ENCODE measurements at places on chromosomes 6 and 20. TPM values are rescaled to one million over a fixed set of nuclear protein-coding genes. Genes with fewer than 3 reads are reported as not detected.

GJA10 gene
- not detected for total RNA-seq

IL17F gene
- total RNA-seq: not detected

ERVFRD-1 gene
- total RNA-seq: not detected

SAMD5 gene
- total RNA-seq: not detected

ENPP1 gene
- 7.7 TPM for total RNA-seq

NXT1 gene
- total RNA-seq: 7.9 TPM

MDC1 gene
- total RNA-seq: 62.4 TPM

SOX4 gene
- total RNA-seq: 120 TPM

C6orf15 gene
- total RNA-seq: not detected

MUC21 gene
- not detected for total RNA-seq

All from Calu3 (cell line).